ENCODE measurements at places on chromosomes 5 and 9.

GRCh38 chr9:129879991-129880653 lies 44.9 kb downstream of the USP20 start:
- no peak for DNase-seq

GRCh38 chr9:3968891-3969290 lies 331.0 kb downstream of the GLIS3 start:
- no peak for DNase-seq

DNA sequence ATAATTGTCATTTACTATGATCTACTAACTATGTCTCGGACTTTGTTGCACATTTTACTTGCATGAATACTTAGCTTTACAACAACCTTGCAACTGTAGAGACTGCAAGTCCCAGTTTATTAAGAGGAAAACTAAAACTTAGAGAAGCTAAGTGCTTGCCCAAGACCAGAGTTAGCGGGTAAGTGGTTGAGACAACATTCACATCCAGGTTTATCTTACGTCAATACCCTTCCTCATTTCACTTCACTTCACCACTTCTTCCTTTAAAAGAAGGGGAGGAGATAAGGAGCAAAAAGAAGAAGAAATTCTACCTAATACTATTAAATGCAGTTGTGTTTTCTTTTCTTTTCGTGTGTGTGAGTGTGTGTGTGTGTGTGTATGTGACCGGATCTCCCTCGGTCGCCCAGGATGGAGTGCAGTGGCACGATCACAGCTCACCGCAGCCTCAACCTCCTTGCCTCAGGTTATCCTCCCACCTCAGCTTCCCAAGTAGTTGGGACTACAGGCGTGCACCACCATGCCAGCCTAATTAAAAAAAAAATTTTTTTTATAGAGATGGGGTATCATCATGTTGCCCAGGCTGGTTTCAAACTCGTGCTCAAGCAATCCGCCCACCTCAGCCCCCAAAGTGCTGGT lies 37.4 kb downstream of the MEGF9 start:
- no peak for DNase-seq

DNA sequence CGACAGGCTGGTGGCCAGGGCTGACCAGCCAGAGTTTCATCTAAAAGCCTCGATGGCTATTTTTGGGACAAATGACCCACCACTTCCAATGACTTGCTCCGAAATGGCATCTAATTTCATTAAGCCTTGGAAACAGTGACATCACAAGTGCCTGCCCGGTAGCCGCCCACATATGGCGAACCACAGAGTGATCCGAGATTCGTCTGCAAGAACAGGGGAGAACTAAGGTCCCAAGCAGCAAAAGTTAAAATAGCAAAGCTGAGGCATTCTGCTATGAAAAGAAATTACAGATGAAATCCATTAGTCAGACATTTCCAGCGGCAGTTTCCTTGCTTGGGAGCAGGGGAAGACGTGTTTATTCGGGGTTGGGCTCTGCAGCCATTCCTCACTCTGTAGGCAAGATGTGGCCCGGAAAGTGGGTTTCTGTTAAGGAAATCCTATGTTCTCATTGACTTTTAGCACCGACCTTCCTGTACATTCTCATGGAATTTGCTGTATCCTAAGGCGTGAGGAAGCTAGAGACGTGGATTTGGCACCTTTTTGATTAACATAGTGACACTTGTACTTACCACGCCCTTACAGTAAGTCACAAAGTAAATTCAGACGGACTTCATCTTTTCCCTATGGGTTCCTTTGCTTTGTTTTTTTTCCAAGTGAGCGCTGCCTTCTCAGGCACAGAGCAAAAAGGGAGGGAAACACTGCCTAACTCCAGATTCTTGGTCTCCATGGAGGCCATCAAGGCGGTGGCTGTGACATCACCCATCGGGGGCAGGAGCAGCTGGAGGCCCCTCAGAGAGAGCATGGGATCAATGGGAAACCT lies 45.1 kb downstream of the ERGIC1 start:
- no peak for DNase-seq

DNA sequence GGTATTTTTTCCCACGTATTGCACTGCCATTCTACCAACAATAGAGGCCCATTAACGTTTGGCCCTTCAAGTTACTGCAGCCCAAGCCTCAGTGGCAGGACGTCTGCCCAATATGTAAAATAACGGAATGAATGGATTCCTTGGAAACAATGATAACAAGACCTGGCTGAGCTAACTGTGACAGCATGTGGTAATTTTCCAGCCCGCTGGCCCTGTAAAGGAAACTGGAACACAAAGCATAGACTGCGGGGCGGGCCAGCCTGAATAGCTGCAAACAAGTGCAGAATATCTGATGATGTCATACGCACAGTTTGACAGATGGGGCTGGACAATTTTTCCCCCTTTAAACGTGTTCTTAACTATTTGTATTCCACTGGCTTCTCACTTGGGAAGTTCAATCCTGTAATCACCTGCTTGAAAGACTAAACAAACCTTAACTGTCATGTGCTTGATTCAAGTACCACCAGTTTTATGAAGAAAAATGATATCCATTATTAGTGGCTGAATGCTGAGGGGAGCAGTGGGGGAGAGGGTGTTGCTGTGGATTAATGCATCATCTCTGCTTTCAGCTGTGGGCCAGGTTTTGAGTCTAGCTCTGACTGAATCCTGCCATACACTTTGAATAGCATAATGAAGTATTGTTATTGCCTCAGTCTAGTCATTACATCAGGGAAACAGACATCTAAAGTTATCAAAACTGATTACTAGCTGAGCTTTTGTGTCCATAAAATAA lies 323.9 kb downstream of the TMEM161B start:
- peak; percentile 96 for DNase-seq

DNA sequence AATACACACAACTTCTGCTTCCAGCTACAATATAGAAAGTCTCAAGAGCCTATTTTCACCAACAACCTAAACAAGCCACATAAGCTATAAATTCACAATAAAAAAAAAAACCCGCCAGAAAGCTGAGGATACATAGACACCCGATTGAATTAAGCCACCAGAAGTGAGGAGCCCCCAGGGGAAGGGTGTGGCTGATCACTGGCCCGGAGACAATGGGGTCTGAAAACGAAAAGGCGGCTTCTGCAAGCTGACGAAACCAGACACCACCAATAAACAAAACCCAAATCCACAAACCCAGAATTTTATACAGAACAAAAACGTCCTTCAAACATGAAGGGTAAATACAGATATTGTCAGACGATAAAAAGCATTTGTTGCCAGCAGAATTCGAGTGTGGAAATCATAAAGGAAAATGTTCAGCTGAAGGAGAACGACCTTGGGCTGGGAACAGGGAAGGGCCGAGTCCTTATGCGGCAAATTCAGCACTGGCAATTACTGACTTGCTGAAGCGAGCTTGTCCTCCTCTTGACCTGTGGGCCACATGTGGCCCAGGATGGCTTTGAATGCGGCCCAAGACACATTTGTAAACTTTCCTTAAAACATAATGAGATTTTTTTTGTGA lies 39.6 kb upstream of the CEP72 start:
- no peak for DNase-seq

DNA sequence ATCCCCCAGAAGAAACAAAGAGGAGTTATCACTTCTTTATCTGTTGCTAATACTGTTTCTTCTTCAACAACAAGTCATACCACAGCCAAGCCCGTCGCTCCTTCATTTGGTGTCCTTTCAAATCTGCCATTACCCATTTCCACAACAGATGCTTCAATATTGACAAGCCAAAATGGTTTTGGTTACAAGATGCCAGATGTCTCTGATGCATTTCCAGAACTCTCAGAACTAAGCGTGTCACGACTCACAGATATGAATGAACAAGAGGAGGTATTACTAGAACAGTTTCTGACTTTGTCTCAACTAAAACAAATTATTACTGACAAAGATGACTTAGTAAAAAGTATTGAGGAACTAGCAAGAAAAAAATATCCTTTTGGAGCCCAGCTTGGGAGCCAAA lies 16.0 kb upstream of the HAND1 start:
- no peak for DNase-seq

DNA sequence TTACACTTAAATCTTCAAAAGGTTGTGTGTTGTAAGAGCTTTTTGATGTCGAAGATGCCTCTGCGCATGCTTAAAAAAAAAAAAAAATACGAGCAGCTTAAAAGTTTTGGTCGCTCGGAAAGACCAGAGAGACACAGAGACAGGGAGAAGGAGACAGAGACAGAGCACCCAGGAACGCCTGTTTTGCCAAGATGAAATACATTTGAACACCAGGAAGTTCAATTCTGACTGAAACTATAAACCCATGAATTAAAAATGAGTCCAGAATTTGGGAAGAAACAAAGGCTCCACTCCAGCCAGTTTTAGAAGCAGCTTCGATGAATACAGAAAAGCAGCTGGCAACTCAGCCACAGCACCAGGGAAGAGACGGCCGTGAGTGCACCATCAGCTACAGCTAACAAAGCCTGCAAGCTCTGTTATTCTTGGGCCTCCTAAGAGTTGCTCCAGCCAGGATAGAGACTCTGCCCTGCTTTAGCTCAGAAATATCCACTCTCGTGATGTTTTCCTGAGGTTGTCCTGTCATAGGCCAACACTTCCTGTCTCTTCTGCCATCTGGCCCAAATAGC lies 2.5 kb upstream of the ZNF474 start:
- DNase-seq = peak; percentile 31

DNA sequence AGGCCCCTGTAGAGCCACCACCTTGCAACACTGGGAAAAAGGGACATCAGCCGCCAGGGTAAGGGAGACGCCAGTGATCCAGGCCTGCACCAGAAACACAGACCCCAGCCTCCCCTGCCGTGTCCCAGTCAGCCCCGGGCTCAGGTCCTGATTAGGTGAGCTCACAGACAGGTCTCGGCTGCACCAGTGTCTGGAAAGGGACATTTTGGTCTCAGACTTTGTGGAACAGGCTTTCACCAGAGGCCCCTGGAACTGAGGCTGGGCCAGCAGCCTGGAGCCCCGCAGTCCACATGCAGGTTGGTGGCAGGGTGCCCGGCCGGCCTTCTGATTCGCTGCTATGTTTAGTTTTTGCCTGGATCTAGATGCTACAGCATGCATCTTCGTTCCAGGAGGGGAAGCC lies 369.0 kb upstream of the IRX4 start:
- DNase-seq = no peak

DNA sequence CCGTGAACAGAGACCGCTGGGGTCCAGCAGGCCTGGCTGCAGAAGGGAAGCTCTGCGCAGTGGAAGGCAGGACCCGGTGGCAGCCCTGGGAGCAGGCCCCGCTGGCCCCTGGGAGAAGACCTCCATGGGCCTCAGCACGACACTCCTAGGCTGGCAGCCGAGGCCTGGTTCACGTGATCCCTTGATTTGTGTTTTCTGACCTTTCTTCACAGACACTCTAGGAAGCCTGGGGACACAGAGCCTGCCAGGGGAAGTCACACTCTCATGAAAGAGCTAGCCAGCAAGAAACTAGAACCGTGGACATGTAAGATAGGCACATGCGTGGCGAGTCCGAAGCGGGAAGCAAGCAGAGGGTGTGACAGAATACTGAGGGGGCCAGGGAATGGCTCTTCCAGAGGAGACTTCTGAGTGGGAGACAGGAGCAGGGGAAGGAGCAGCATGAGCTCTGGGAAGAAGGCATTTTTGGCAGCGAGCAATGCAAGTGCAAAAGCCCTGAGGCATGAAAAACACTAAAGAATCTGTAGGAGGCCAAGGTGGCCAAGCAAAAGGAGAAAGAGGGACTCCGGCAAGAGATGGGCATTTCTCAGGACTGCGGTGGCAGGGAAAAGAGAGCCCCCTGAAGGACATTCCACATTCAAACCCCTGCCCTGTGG lies 26.6 kb upstream of the IL17B start:
- DNase-seq = no peak

DNA sequence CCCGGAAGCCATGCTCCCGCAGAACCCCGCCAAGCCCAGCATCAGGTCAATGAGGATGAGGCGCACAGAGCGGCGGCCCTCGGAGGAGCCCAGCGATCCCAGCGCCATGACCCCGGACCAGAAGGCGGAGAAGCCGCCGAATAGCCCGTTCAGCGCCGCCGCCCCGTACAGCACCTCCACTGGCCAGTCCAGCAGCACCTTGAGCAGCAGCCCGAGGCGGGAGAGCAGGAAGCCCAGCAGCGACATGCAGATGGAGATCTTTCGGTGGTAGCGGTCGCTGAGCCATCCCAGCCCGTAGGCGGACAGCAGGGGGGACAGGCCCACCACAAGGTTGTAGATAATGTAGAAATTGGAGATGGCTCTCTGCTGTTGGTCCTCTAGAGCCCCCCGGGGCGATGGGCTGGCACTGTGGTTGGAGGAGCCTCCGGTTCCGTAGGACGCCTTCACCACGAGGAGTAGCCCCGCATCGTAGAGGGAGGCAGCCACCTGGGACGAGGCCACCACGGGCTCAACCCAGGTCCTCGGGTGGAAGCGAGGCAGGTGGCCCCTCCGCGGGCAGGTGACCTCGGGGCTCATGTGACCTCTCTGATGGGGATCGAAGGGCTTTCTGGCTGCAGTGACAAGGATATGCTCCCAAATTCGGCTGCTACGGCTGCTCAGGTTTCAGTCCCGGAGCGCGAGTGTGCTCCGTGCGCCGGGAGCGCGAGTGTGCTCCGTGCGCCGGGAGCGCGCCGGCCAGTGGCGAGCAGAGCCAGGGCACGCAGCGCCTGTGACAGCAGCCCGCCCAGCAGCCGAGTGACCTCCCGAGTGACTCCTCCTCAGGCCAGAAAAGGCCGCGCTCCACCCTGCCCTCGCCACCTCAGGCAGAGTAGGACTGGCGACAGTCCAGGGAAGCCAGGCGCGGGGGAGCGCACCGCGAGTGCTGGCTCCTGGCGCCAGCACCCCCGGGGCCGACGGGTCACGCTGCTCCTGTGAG lies at the start of gene SLC46A2:
Gene SLC46A2 (minus strand): TSS at position 771 of the 976 bp plus-strand sequence. CDS start 195 bp downstream, at position 576.
- DNase-seq = no peak

DNA sequence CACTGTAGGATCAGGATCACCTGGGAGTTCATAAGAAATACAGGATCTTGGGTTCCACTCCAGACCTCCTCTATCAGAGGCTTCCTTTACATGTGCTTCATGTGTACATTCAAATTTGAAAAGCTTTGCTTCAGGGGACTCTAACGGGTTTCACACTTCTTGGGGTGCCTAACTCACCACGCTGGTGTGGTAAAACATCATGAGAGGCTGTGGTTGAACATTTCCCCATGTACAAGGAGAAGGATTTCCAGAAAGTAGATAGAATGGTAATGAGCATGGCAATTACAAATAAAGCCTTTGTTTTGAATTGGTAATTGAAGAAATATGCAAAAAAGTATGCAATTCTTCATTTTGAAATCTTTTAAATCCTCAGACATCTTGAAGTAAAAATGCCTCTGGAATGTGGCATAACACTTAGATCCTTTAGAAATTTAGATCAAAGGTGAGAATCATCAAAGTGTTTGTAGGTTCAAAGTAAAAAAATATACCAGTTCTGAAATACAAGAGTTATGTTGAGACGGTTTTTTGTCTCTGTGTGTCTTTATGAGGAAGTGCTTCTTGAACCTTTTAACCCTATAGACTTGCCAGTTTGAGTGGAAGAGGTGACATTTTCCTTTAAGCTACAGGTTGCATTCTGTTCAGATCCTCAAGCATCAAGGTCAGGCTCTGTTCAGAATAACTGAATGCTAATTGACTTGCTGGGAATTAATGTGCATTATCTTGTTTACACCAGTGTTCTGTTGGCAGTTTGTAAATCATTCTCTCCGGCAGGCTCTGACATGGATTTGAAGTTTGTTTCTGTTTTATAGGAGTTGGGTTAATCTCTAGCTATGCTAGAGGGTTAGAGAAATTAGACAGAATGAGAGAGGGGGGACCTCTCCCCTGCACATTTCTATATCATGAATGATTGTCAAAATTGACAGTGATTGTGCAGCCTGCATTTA lies 415.3 kb downstream of the MAN2A1 start:
- DNase-seq = no peak

All from hippocampal formation (tissue), 2 donors.